ENCODE measurements at places on chromosomes 3 and 15.

- DNase-seq, result no peak
Measured at GRCh38 chr3:10531031-10531430, 25.6 kb upstream of the ATP2B2 start.

- DNase-seq, result no peak
Measured at GRCh38 chr3:31704591-31705179, 172.0 kb downstream of the STT3B start.

DNA sequence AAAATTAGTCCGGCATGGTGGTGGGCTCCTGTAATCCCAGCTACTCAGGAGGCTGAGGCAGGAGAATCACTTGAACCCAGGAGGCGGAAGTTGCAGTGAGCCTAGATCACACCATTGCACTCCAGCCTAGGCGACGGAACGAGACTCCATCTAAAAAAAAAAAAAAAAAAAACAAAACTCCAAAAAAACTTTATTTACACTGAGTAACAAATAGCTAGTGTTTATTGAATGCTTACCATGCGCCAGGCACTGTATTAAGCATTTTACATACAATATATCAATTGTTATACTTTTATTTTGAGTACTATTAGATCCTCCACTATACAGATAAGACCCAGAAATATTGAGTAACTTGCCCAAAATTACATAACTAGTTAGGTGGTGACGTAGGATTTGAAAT, 17.4 kb upstream of the ARIH1 start:
- DNase-seq, result no peak

- DNase-seq, result no peak
Measured at GRCh38 chr15:31343831-31344230, 17.2 kb downstream of the KLF13 start.

GRCh38 chr3:171817074-171817800, 7.0 kb upstream of the PLD1 start:
- no peak for DNase-seq

- no peak for DNase-seq
Measured at GRCh38 chr15:76433798-76434400, 97.3 kb downstream of the ISL2 start.

GRCh38 chr3:152621006-152621868, 213.7 kb upstream of the P2RY1 start:
- no peak for DNase-seq

- no peak for DNase-seq
Measured at GRCh38 chr3:133965013-133965570, 64.6 kb downstream of the SLCO2A1 start.

DNA sequence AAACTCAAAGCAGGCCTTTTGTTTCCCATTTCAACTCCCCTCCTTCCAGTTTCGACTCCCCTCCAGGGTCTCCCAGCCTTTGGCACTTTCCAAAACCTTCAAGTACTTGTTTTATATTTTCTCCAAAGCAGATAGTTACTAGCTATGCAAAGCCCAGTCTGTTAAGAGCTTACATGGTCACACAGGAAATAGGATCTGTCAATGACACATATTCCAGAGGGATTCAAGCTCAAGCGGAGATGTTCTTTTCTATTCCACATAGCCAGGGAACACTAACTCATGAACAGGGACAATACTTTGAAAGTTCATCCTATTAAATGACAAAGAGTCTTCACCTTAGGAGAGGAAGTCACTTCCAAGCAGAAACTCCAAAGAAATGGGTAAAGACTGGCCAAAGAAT, 18.6 kb downstream of the SUCLG2 start:
- DNase-seq, result no peak

- no peak for DNase-seq
Measured at GRCh38 chr3:161700998-161701397, 204.4 kb downstream of the OTOL1 start.
